H1 (cell line): ENCODE measurements at places on chromosomes 2 and 18.

GRCh38 chr2:66582104-66582986 lies 147.4 kb downstream of the MEIS1 start:
- no peak for DNase-seq
- no peak overlapping the region for H3K27ac ChIP-seq
- peaks cover 68% of the 10 kb centered on the region for H3K27me3 ChIP-seq
- peak overlapping the region; percentile 59 for H3K4me3 ChIP-seq
- no peaks in the 10 kb centered on the region for H3K36me3 ChIP-seq

GRCh38 chr2:129212299-129212958 lies 767.0 kb upstream of the RAB6C start:
- DNase-seq: no peak
- H3K27me3 ChIP-seq: no peaks in the 10 kb centered on the region
- no peaks in the 10 kb centered on the region for H3K36me3 ChIP-seq
- H3K4me3 ChIP-seq: no peak overlapping the region
- H3K27ac ChIP-seq: no peak overlapping the region
- no peaks in the 10 kb centered on the region for H3K4me1 ChIP-seq

GRCh38 chr18:11115276-11115675 lies 34.1 kb downstream of the PIEZO2 start:
- no peak overlapping the region for H3K27ac ChIP-seq
- H3K36me3 ChIP-seq: no peaks in the 10 kb centered on the region
- DNase-seq: no peak
- H3K4me1 ChIP-seq: no peaks in the 10 kb centered on the region

DNA sequence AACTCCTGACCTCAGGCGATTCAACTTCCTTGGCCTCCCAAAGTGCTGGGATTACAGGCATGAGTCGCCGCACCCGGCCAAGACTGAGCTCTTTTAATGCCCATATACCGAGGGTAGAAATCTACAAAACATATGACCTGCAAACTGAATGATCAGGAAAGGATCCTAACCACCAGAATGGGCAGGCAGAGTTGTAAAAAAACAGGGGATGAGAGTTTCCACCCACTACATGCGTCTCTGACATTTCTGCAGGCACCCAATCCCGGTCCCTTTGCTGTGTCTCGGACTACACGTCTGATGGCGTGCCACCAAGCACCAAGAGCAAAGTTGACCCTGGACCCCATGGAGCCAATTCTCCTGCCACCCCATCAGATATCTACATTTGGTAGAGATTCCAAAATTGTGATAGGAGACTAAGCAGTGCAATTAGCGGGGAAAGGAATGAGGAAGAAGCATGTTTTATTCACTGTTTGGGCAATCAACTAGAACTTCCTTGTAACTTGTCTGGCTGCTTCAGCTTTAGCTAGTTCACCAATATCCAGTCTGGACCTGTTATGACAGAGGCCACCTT lies 74.1 kb downstream of the ATP8B1 start:
- no peak for DNase-seq
- H3K27me3 ChIP-seq: no peaks in the 10 kb centered on the region
- no peaks in the 10 kb centered on the region for H3K36me3 ChIP-seq
- H3K4me3 ChIP-seq: no peak overlapping the region
- no peaks in the 10 kb centered on the region for H3K4me1 ChIP-seq
- no peak overlapping the region for H3K27ac ChIP-seq

- H3K4me3 ChIP-seq: no peak overlapping the region
- H3K27ac ChIP-seq: no peak overlapping the region
- no peaks in the 10 kb centered on the region for H3K36me3 ChIP-seq
- H3K4me1 ChIP-seq: peaks cover 6% of the 10 kb centered on the region
- H3K27me3 ChIP-seq: no peaks in the 10 kb centered on the region
Observed at GRCh38 chr18:2971741-2972552, 41.0 kb downstream of the LPIN2 start.

DNA sequence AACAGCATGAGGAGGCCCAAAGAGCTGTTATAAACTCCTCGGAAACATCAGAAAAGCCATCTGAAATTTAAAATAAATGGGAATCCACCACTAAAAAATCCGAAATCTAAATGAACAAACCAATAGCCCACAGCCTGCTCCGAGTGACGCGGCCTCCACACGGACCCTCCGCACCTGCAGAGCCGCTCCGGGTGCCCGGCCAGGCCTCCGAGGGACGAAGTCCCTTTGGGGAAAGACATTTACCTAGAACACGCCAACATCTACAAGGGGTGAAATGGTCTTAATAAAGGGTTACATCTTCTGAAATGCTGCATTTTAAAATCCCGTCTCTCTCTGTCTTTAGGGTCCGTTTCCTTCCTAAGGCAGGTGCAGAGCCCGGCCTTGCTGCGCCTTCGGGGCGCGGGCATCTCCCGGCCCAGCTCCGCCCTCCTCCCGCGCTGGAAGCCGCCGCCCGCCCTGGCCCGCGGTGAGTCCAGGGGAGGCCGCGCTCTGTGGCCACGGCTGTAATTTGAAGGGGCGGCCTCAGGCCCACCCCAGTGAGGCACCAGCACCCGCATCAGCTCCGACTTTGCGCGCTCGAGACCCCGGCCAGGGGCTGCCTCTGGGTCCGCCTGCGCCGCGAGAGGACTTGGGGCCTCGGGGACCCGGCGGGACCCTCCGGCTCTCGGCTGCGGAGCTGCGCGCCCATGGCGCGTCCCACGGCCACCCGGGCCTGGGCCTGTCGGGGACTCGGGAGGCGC lies 42.3 kb upstream of the CTDP1 start:
- peak overlapping the region; percentile 29 for H3K4me3 ChIP-seq
- peaks cover 10% of the 10 kb centered on the region; the same call in 1 of the 2 replicates for H3K27me3 ChIP-seq
- no peak for DNase-seq
- no peak overlapping the region for H3K27ac ChIP-seq
- 0 out of 2 replicates have a peak, but pooled peaks cover 2% of the 10 kb centered on the region for H3K4me1 ChIP-seq
- H3K36me3 ChIP-seq: no peaks in the 10 kb centered on the region

GRCh38 chr18:39596221-39596620 lies 2030.6 kb upstream of the CELF4 start:
- no peaks in the 10 kb centered on the region; the same call in 1 of the 2 replicates for H3K4me1 ChIP-seq
- H3K4me3 ChIP-seq: no peak overlapping the region
- DNase-seq: no peak
- no peak overlapping the region for H3K27ac ChIP-seq

GRCh38 chr2:166285215-166285614 lies 90.5 kb downstream of the SCN9A start:
- H3K36me3 ChIP-seq: no peaks in the 10 kb centered on the region
- DNase-seq: no peak
- no peaks in the 10 kb centered on the region for H3K27me3 ChIP-seq

DNA sequence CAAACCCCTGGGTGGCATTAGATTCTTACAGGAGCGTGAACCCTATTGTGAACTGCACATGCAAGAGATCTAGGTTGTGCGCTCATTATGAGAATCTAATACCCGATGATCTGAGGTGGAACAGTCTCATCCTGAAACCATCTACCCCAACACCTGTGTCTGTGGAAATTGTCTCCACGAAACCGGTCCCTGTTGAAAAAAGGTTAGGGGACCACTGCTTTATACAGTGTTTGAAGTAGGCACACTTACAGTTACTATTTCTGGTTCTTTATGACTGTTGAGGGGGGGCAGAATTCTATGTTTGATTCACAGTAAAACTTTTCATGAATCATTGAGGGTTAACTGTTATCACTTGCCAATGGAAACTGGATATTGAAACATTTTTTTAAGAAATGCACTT lies 72.0 kb downstream of the RIF1 start:
- H3K4me1 ChIP-seq: no peaks in the 10 kb centered on the region
- no peak for DNase-seq
- H3K27ac ChIP-seq: no peak overlapping the region

GRCh38 chr2:15606481-15607441 lies 15.1 kb downstream of the DDX1 start:
- no peak for DNase-seq
- no peaks in the 10 kb centered on the region for H3K4me1 ChIP-seq
- H3K27me3 ChIP-seq: no peaks in the 10 kb centered on the region
- H3K36me3 ChIP-seq: peaks cover 67% of the 10 kb centered on the region
- H3K4me3 ChIP-seq: no peak overlapping the region
- no peak overlapping the region for H3K27ac ChIP-seq

DNA sequence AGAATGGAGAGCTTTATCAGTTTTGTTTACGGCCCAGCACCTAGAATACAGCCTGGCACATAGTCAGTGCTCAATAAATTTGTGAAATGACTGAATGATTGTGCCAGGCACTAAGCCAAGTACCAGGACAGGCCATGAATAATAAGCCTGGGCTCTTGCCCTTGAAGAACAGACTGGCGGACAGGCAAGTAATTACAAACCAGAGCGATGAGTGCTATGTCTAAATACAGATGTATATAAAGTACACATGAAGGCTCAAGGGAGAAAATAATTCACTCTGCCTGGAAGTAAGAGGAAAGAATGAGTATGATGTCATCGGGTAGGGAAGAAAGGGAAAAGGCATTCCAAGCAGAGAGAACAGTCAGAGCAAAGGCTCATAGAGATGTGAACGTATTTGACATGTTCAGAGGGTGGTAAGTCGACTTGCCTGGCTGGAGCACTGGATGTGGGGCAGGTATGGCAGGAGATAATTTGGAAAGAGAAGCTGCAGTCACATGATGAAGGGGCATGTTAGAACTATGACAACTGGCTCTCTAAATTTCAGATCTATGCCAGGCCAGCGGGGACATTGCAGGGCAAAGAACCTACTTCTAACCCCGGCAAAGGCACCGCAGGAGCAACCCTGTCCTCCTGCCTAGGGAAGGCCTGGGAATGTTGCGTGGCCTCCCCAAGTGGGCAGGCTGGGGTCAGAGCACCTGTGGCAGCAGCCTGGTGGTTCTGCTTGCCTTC lies 119.1 kb upstream of the STPG4 start:
- H3K36me3 ChIP-seq: no peaks in the 10 kb centered on the region
- H3K27me3 ChIP-seq: no peaks in the 10 kb centered on the region; the same call in 1 of the 2 replicates
- H3K27ac ChIP-seq: no peak overlapping the region
- no peak for DNase-seq
- H3K4me3 ChIP-seq: no peak overlapping the region
- H3K4me1 ChIP-seq: peaks cover 4% of the 10 kb centered on the region

DNA sequence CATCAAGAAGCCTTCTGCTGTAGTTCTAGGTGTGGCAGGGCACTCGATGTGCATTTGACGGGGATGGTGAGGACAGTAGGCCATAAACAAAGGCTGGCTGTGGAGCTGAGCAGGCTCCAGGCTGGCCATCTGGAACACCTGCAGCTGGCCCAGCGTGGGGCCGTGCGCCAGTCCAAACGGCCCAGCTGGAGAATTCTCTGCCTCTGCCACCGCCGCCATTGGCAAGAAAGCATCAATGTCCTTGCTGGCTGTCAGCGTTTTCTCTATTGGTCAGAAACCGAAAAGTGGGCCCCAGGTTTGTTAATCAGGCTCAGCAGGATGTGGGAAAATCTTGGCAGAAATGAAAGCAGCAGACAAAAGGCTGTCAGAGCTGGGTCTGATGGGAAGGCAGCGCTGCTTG lies 24.0 kb upstream of the CTIF start:
- H3K36me3 ChIP-seq: no peaks in the 10 kb centered on the region
- H3K4me3 ChIP-seq: no peak overlapping the region
- no peaks in the 10 kb centered on the region for H3K27me3 ChIP-seq

DNA sequence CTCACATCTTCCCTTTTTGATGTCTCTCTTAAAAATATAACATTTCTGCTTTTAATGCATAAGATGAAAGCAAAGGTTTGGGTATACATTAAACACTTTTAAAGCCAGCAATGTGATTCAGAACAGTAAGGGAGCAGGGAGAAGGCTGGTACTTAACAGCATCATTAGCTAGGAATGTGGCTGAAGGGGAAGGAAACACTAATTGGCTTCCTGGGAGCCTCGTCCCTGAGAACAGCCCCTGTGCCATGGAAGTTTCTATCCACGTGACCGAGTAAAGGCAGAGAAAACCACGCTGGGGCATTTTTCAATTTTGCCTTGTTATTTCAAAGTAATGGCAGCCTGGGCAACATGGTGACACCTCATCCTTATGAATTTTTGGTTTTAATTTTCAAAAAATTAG lies 109.2 kb upstream of the GPC1 start:
- H3K27ac ChIP-seq: no peak overlapping the region
- no peak overlapping the region for H3K4me3 ChIP-seq
- no peaks in the 10 kb centered on the region for H3K27me3 ChIP-seq
- H3K4me1 ChIP-seq: no peaks in the 10 kb centered on the region

DNA sequence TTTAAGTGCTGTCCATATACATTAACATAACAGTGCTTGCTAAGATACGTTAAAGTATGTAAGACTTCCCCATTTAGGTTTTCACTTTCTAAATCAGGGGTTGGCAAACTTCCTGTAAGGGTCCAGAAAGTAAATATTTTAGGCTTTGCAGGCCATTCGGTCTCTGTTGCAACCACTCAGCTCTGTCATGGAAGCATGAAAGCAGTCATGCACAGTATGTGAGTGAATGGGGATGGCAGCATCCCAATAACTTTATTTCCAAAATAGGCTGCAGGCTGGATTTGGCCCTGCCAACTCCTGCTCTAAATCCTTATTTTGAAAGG lies 128.7 kb downstream of the PLA2R1 start:
- no peaks in the 10 kb centered on the region for H3K27me3 ChIP-seq
- no peak for DNase-seq
- no peak overlapping the region for H3K4me3 ChIP-seq
- H3K27ac ChIP-seq: no peak overlapping the region
- no peaks in the 10 kb centered on the region for H3K36me3 ChIP-seq

DNA sequence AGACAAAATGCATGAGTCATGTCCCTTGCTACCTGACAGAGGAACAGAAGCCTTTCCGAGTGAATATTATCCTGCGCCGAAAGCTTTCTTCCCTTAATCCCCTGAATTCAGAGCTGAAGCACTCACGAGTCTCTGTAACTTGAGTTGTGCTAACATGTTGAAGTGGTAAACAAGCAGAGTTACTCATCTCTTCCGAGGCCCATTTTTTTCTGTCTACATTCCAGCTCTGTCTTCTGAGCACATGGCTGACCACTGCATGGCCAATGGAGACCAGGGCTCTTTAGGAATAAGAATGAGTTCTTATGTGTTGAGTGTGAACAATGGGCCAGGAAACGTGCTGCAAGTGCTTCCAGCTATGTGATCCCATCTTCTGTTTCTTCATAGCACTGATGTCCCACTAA lies 73.1 kb upstream of the PID1 start:
- no peak for DNase-seq
- H3K4me3 ChIP-seq: no peak overlapping the region

DNA sequence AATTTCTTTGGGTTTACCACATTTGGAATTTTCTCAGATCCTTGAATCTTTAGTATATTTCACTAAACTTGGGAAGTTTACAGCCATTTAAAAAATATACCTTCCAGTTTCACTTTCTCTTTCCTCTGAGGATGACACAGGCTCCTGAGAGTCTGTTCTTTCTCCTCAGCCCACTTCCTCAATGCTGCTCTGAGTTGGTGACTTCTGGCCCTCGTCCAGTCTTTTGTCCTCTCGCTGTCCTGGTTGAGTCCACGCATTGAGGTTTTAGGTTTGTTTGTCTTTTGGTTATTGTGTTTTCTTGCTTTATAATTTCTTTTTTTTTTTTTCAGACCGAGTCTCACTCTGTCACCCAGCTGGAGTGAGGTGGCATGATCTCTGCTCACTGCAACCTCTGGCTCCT lies 40.7 kb upstream of the GALR1 start:
- H3K4me1 ChIP-seq: no peaks in the 10 kb centered on the region; the same call in 1 of the 2 replicates
- no peaks in the 10 kb centered on the region; the same call in 1 of the 2 replicates for H3K27me3 ChIP-seq
- no peak for DNase-seq
- no peak overlapping the region for H3K27ac ChIP-seq

- no peak overlapping the region for H3K4me3 ChIP-seq
- H3K36me3 ChIP-seq: no peaks in the 10 kb centered on the region
- no peak overlapping the region for H3K27ac ChIP-seq
- H3K27me3 ChIP-seq: no peaks in the 10 kb centered on the region
Observed at GRCh38 chr2:196473617-196474016, 165.9 kb upstream of the CCDC150 start.

GRCh38 chr18:75204732-75205513 lies 4.0 kb downstream of the PTGR3 start:
- H3K4me1 ChIP-seq: peaks cover 24% of the 10 kb centered on the region
- no peaks in the 10 kb centered on the region for H3K36me3 ChIP-seq
- H3K4me3 ChIP-seq: peak overlapping the region; percentile 32
- H3K27ac ChIP-seq: no peak overlapping the region
- peak; percentile 70 for DNase-seq
